Umbilical cord (tissue), 2 donors: ENCODE measurements at places on chromosomes 12 and 14.

- DNase-seq: no peak
Observed at GRCh38 chr14:75609606-75610475, 31.4 kb downstream of the FLVCR2 start.

DNA sequence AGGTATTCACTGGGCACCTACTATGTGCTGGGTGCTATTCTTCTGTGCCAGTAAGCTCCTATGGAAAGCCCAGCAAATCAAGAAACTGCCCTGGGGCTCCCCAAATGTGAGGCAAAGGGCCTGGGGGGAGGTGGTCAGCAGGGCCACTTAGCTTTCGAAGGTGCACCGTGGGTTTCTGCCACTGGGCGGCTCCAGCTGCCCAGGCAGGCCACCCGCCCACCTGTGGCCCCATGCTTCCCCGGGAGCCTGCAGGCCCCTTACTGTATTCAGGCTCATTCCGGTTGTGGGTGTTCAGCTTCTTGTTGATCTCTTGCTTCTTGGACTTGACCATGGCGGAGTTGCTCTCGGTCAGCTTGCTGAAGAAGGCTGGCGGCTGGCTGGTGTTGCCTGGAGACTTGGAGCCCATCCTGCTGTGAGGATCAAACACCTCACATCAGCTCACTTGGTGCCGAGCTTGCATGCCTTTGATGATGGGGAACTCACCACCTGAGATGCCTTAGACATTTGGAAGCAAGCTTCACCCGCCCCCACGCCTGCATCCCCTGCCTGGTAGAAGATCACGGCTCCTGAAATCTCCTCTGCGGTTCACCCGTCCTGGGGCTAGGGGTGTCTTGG is 37.3 kb downstream of the RFLNA start:
- DNase-seq: no peak

DNA sequence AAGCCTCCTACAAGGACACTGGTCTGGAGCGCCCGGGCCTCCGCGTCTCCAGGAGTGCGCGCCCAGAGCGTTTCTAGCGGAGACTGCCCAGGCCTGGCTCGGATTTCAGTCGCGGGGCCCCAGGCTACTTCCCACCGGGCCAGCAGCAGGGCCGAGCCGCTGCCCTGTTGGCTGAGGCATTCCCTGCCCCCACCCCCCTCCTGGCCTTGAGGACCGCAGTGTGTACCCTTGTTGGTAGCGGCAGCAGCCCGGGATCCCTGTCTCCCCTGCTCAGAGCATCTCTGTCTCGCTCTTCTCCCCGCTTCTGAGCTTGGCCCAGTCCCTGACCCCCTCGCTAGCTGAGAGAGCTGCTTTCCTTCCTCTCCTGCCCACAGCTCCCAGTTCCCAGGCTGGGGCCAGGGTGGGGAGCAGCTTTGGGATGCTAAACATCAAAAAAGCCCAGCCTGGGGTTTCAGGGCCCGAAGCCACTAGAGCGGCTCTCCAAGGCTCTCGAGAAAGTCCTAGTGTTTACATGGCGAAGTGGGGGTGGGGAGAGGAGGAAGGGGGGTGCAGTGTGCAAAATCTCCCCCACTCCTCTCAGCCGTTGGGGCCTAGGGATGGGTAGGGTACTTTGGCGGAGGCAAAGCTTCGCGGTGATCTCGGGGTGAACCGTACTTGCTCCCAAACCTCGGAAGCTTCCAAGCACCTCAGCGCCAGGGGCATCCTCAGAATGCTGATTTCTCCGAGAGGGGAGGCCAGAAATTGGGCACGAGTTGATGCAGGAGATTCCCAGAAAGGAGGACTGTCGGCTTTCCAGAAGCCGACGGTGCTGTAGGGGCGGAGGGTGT is 6.4 kb downstream of the NKX2-1 start:
- DNase-seq: no peak

DNA sequence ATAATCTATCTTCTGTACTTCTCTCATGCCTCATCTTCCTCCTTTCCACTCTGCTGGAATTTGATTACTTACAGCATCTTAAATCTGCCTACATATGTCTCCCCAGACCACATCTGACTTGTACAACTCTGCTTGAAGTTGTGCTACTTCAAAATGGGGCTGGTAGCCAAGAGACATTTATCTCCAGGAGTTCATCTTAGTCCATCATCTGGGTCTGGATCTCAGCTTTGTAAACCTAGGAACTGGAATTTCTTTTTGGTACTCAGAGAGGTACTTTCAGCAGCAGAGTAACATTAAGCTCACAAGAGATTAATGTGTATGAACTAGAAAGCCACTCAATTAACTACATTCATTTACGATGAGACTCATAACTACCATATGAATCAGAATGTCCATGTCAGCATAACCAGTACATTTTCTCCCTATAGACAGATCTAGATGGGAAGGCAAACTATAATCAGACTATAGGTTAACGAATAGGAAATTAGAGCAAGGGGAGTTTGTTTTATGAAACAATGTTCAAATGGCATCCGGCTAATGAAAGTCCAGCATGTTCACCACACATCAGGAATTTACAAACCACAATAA is 178.8 kb downstream of the CEP128 start:
- no peak for DNase-seq

DNA sequence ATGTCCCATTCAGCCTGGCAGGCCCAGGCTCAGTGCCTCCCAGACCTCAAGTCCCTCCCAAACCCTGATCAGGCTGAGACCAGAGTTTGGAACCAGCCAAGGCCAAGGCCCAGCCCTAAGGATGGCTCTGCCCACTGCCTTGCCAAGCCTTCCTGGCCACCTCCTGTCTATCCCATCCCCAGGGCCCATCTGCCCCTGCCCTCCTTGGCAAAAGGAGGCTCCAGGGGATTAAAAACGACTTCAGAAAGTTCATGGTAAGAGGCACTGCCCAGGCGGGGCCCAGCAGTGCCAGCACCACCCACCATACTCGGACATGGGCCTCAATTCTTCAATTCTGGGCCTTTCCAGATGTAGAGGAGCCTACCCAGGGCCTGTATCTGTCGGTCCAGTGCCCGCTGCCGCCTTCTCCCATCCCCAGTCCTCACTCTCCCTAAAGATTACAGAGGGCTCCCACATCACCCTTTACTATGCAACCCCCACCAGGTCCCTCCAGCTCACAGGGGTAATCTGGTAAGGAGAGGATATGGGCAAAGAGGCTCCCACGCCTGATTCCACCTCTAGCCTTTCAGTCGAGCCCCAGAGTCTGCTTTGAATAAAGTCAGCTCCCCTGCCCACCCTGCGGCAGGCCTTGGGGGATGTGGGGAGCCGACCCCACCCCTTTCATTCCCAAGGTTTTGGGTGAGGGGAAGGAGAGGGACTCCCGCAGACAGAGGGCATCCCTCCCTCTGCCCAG is 932 bp downstream of the ADCY6 start:
- DNase-seq: no peak

DNA sequence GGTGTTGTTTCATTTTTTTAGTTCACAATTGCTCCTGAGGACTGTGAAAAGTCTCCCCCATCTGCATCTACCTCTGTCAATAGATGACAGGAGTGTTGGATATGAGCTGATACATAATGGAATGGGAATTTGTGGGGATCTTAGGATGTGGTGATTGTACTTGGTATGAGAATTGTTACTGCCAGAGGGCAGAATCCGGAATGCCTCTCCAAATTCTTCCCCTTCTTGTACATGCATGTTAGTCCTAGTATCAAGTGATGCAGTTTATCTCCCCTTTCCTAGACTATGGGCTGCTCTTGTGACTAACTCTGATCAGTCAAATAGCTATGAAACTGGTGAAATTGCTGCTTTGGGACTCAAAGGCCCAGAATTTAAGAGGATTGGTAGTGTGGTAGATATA is 24.8 kb upstream of the NOVA1 start:
- no peak for DNase-seq

DNA sequence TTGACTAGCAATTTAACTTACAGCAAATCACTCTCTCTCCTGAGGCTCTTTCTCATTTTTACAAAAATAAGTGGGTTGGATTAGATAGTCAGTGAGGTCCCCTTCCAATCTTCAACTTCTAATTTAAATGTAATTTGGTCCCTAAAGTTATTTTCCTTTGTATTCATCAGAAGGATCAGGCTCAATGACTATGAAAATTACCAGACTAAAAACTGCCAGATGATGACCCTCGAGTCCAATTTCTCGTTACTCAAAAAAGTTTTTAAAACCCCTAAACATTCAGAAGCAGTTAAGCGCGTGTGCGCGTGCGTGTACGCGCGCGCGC is 34.7 kb downstream of the DICER1 start:
- DNase-seq: no peak

GRCh38 chr14:77224212-77224611 is 42.6 kb downstream of the TMEM63C start:
- no peak for DNase-seq

GRCh38 chr14:26173581-26174110 is 424.2 kb downstream of the NOVA1 start:
- DNase-seq: no peak

- peak; percentile 94 for DNase-seq
Observed at GRCh38 chr12:25386831-25387731, 136.4 kb upstream of the KRAS start.

- DNase-seq: no peak
Observed at GRCh38 chr12:121444842-121445202, 44.9 kb downstream of the RNF34 start.

GRCh38 chr12:92629349-92630065 is 73.3 kb upstream of the PLEKHG7 start:
- DNase-seq: peak; percentile 54

GRCh38 chr12:128795530-128796361 is 28.0 kb downstream of the SLC15A4 start:
- no peak for DNase-seq

- no peak for DNase-seq
Observed at GRCh38 chr12:123617144-123617543, 15.2 kb downstream of the DDX55 start.

- DNase-seq: no peak
Observed at GRCh38 chr14:72075649-72076334, 143.6 kb downstream of the RGS6 start.

DNA sequence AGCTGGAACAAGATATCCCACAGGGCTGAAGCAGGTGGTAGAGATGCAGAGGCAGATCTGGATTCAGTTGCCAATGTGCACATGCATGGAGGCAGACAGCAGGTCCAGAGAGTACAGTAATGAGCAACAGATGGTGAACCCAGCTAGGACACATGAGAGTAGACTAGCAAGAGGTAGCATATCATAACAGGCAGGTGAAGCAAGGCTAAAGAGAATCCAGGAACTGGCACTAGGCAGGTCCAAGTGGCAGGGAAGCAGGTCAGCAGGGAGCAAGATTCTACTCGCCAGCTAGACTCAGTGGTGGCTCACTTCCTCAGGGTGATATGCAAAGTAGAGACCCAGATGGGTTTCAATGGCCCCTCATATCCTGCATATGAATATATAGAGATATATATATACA is 15.3 kb upstream of the MYF6 start:
- no peak for DNase-seq

- peak; percentile 72 for DNase-seq
Observed at GRCh38 chr12:57888409-57889157, 42.1 kb upstream of the CTDSP2 start.

DNA sequence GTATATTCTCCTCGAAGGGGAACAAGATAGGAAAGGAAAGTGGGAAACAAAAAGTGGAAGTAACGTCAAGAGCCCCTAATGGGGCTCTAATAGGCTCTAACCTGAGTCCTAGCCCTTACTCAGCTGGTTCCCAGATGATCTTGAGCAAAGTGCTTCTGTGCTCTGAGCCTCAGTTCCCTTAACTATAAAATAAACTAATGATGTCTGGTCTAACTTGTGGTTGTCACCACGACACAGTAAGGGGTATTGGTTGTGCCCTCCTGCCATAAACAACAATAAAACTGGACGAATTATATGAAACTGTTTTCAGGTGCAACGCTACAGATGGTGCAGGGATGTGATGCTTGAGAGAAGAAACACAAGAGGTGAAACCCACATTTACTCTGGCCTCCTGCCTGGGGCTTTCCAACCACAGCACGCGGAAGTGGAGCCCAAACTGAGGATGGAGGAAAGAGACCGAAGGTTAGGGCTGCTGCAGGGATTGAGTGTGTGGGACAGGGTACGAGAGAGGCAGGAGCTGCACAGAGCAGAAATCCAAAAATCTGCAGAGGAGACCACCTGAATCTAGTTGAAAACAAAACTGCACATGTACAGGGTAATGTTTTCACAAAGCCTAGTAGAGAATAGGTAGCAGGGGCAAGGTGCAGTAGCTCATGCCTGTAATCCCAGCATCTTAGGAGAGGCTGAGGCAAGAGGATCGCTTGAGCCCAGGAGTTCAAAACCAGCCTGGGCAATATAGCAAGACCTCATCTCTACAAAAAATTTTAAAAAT is 45.6 kb upstream of the BCL2L14 start:
- DNase-seq: no peak

DNA sequence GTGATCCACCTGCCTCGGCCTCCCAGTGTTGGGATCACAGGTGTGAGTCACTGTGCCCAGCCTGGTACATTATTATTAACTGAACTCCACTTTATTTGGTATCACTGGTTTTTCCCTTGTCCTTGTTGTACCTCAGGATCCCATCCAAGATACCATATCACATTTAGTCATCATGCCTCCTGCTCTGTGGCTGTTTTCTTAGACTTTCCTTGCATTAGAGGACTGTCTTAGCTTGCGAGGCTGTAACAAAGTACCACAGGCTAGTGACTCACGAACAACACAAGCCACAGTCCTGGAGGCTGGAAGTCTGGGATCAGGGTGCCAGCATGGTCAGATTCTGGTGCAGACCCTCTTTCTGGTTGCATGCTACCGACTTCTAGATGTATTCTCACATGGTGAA is 12.2 kb downstream of the KLC1 start:
- no peak for DNase-seq

DNA sequence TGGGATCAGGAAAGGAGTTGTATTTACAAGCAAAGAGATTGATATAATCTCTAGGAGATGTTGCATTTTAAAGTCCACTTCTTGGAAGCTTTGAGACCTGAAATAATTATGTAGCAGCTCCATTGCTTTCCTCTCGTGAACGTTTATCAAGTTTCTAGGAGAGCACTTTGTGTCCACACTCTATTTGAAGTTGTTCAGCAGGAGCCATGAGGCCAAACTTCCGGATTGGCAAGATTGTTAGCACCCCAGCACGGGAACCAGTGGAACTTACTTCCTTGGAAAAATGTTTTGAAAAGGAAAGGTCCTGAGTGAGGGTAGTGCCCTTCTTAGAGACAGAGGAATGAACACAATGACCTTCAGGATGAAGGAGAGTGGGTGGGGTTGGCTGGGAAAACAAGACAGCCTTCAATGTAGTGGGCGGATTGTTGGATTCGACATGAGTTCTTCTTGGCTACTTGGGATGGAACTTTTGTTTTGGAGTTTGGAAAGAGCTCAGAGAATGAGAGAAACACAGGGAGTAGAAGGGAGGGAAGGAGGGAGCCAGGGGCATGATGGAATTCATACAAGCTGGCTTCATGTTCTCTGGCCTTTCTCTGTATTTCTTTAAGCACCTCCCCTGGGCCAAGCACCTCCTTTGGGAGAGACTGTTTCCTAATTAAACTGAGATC is 23.8 kb upstream of the CISTR start:
- DNase-seq: no peak

- peak; percentile 42 for DNase-seq
Observed at GRCh38 chr14:70020352-70021170, 141.3 kb downstream of the SMOC1 start.

- peak; percentile 86 for DNase-seq
Observed at GRCh38 chr12:1273051-1273450, 282.0 kb downstream of the ERC1 start.
